ENCODE measurements at places on chromosomes 2 and 18. TPM values are rescaled to one million over a fixed set of nuclear protein-coding genes. Genes with fewer than 3 reads are reported as not detected.

PKDCC gene
- total RNA-seq: not detected

UGT1A4 gene
- total RNA-seq: not detected

- peak; percentile 87 for DNase-seq
These were observed 3.1 kb downstream of the GYPC start for GRCh38 chr2:126658905-126659561.

GKN2 gene
- total RNA-seq: not detected

GRCh38 chr2:120765678-120766469 lies 30.2 kb downstream of the GLI2 start:
- no peak for DNase-seq

- DNase-seq: no peak
These were observed 1.3 kb downstream of the TMEM131 start for GRCh38 chr2:97994476-97994875.

- no peak for DNase-seq
These were observed 224.7 kb downstream of the ACKR3 start for GRCh38 chr2:236794176-236794957.

ICOS gene
- 55.0 TPM for total RNA-seq

DNA sequence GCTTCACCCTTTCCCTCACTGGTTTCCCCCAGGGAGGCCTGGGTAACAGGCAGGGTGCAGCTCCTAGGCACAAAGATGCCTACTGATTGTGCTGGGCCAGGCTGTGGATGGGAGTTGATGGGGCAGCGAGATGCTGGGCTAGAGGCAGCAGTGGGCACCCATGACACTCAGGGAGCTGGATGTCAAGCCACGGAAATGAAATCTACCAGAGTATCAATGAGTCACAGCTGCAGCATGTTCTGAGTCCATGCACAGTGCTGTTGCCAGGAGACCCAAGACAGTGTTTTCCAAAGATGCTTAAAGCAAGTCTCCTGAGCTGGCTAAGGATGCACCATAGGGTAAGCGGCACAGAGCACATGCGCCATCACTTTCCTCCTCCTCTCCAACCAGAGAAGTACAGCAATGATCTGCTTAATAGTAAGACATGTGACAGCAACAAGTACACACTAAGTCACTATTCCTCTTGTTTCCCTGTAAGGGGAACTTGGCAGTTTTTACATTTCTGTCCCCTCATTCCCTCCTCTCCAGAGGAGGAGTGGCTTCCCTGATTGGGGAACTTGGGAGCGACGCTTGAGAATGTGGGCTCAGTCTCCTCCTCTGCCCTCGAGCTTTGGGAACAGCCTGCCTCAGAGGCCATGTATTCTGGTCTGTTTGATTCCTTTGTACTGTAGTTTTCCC lies 57.2 kb downstream of the CDC42EP3 start:
- no peak for DNase-seq

GRCh38 chr18:32893915-32894314 lies 121.1 kb upstream of the KLHL14 start:
- DNase-seq: no peak

DNA sequence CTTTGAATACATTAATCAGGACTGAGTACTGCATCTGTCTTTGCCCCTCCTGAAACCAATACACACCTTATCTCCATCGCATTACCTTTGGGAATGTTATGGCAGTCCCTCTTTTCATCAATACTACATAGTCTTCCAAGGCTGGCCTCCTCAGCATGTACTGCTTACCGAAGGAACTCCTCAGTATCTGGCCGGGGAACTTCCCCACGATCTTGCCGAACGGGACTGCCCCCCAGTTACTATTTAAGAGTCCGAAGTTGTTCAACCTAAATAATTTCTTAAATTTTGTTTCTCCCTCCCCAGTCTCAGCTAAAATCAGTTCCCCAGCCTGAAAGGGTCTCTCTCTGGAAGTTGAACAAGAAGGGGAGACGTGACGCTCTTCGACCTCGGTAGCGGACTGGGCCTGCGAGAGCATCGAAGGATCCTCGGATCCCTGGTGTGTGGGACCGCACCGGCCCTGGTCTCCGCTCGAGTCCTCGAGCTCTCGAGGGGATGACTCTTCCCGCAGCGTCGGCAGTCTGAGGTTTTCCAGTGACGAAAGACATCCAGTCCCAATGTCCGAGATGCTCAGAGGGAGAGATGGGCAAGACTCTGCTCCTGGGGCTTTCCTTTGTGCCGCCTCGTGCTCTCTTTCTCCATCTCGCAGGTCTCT lies 489 bp downstream of the TRMT61B start:
- DNase-seq: peak; percentile 26

- no peak for DNase-seq
These were observed 209.8 kb upstream of the HDAC4 start for GRCh38 chr2:239610457-239611221.

DNA sequence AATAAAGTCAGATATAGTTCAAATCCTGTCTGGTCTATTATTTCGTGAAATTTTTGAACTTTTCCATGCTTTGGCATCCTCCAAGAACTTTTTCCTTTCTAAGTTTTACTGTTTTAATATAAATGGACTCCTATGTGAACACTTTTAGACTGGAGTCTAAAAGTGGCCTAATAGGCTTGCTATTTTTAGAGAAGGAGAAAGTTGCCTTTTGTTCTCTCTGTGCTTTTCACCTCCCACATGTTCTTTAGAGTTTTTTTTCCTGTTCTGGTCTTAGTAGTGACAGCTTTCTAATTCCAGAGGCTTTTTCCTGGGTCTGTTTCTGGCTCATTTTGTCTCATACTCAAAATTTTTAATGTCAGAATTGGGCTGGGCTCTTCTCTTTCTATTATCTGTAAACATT lies 72.2 kb downstream of the ADAM23 start:
- DNase-seq: no peak

GRCh38 chr2:232444409-232445148 lies 11.4 kb upstream of the ALPI start:
- DNase-seq: peak; percentile 85

SNTG2 gene
- 3.2 TPM for total RNA-seq

DNA sequence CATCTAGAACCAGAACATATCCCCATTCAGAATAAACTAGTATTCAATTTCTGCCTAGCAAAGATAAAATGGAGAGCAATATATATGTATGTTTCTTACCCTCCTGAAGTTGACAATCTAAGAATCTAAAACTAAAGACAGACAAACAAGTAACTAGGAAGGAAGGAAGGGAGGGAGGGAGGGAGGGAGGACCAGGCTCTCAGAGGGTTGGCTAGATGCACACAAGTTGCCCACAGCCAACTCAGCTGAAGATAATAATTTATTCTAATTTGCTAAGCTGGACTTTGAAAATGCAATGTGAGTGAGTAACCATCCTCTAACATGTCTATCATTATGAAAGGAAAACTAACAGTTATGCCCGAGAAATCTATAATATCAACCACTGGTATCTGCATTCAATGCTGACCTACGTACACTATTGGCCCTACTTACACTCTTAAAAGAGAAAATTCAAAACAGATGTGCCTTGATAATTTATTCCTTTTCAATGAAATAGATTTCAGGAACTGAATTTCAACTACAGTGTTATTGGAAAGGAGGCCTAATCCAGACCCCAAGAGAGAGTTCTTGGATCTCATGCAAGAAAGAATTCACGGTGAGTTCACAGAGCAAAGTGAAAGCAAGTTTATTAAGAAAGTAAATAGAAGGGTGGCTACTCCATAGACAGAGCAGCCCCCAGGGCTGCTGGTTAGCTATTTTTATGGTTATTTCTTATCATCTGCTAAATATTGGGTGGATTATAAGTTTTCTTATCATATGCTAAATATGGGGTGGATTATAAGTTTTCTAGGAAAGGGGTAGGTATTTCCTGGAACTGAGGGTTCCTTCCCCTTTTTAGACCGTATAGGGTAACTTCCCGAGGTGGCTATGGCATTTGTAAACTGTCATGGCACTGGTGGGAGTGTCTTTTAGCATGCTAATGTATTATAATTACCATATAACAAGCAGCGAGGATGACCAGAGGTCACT lies 288.5 kb upstream of the SLC39A10 start:
- no peak for DNase-seq

PLCL1 gene
- total RNA-seq: 0.68 TPM

GRCh38 chr2:54952425-54952824 lies 97.8 kb downstream of the RTN4 start:
- no peak for DNase-seq

CCDC178 gene
- total RNA-seq: not detected

DNA sequence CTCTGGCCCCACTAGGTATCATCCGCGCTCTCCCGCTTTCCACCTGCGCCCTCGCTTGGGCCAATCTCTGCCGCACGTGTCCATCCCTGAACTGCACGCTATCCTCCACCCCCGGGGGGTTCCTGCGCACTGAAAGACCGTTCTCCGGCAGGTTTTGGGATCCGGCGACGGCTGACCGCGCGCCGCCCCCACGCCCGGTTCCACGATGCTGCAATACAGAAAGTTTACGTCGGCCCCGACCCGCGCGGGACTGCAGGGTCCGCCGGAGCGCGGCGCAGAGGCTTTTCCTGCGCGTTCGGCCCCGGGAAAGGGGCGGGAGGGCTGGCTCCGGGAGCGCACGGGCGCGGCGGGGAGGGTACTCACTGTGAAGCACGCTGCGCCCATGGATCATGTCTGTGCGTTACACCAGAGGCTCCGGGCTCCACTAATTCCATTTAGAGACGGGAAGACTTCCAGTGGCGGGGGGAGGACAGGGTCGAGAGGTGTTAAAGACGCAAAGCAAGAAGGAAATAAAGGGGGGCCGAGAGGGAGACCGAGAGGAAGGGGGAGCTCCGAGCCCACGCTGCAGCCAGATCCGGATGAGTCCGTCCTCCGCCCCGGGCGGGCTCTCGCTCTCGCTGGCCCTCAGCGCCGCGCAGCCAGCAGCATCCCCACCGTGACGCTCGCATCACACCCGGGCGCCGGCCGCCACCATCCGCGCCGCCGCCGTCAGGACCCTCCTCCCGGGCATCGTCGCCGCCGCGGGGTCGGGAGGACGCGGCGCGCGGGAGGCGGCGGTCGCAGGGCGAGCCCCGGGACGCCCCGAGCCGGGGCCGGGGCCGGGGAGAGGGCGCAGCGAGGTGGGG lies 664 bp downstream of the NETO1 start:
- DNase-seq: no peak

DNA sequence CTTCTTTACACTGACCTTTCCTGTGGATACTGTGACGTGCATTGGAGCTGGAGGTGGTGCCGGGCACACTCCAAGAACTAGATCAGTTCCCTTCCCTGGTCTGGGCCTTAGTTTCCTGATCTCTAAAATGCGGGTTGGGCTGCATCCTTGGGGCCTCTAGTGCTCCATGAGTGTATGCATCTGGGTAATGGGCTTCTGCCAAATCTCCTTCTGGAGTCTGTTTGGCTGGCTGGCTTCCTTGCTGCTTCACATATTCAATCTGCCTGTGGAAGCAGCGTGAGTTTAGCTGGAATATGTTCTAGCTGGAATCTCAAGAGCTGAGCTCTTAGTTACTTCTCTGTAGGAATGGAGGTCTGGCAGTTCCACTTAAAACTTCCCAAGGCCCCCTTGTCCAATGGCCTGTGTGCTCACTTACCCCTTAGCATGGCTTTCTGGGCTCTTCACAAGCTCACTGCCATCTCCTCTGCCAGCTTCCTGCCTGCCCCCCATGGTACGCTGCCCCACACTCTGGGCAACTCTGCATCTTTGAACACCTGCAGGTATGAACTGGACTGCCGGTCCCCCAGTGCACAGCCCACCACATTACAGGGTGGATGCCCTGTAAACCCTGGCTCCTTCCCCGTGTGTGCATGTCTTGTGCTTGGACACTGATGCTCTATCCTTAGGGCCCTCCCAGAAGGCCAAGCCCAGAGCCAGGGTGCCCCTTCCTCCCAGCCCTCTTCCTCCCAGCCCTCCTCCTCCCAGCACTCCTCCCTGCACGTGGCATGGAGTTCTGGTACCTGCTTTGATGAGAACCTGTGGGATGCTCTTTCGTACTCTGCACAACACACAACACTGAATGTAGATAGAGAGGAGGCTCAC lies 103.6 kb upstream of the SMAD2 start:
- no peak for DNase-seq

GRCh38 chr2:68913359-68913758 lies 39.3 kb downstream of the GKN2 start:
- DNase-seq: no peak

GRCh38 chr2:18401471-18401870 lies 159.0 kb downstream of the RDH14 start:
- no peak for DNase-seq

LOXL3 gene
- 0.60 TPM for total RNA-seq

- no peak for DNase-seq
These were observed 142.0 kb downstream of the COL6A3 start for GRCh38 chr2:237271698-237272652.

- DNase-seq: no peak
These were observed 23.6 kb upstream of the MRPL33 start for GRCh38 chr2:27747827-27748352.

GRCh38 chr2:72010647-72011369 lies 136.9 kb downstream of the CYP26B1 start:
- no peak for DNase-seq

DNA sequence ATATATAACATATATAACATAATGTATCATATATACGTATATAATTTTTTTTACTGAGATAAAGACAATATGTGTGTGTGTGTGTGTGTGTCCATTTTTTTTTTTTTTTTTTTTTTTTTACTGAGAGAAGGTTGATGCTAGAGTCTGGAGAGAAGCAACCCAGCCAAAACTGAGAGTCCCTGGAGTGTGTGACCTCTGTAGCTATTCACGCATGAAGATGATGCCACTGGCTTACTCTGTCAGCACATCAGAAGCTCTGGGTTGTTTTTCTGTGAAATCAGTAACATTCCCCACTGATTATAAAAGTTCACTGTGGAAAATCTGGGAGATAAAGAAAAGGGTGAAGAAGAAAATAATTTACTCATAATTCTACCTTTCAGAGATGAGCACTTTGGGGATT lies 27.2 kb downstream of the CCDC195 start:
- no peak for DNase-seq

HEATR5B gene
- total RNA-seq: 18.2 TPM

IL1RL1 gene
- total RNA-seq: 0.20 TPM

- DNase-seq: no peak
These were observed 64.9 kb upstream of the CAPN13 start for GRCh38 chr2:30871980-30872789.

All from activated CD8-positive, alpha-beta T cell treated with anti-CD3 and anti-CD28 coated beads for 36 hours (primary cell).